HFF-Myc (cell line): ENCODE measurements at places on chromosomes 11 and 22.

GRCh38 chr11:128579798-128580504, 7.4 kb downstream of the ETS1 start:
- no peak for DNase-seq

DNA sequence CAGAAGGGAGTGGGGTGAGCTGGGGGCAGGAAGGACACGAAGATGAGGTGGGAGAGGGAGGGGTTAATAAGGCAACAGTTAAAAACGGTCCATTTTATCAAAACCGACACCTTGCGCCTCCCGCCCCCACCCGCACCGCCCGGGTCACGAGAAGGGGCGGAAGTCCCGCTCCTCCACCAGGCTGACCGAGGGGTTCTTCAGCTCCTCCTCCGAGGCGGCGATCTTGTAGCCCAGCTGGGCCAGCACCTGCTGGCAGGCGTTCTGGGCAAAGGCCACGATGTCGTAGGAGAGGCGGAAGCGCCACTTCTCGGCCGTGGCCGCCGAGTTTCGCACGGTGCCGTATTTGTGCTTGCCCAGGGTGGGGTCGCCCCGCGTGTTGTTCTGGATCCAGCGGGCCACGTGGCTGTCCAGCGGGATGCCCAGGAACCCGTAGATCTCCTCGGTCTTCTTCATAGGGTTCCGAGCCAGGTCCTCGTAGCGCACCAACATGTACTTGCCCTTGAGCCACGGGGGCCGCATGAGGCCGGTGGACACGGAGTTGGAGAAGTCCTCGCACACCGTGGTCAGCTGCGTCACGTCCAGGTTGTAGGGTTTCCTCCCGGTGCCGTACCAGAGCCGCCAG, 15.8 kb downstream of the CHST1 start:
- no peak for DNase-seq

DNA sequence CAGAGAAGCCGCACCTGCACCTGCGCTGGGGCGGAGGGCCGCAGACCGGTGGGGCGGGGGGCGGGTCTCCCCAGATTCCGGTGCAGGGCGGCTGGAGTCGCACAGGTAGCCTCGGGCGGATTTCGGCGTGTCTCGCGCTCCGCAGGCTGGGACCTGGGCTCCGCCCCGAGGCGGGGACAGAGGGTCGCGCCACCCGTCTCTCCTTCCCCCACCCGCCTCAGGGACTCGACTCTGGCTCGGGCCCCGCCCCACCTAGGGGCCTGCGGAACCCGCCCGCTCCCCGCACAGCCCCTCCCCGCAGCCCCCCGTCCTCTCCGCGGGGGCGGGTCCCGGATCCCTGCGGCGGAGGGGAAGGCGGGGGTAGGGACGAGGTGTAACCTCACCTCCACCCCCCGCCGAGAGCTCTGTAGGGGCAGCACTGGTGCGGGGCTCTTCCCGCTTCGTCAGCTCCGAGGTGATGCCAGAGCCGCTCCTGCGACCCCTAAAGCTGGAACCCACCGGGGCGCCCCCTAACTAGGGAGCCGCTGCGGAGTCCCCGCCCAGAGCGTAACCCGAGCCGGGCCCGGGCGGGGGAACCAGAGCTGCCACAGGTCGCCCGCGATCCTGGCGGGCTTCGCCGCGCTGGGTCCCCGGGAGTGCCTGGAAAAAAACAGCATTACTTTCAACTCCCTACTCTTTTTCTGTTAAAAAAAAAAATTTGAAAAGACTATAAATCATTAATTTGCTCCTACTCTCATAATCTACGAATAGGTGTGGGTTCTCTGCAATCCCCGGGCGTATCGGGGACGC, at the start of gene SLC29A2:
Gene SLC29A2, minus strand, starts transcription at position 134 of the 789 bp plus-strand sequence. CDS start 169 bp downstream, outside the sequence.
- DNase-seq = no peak

DNA sequence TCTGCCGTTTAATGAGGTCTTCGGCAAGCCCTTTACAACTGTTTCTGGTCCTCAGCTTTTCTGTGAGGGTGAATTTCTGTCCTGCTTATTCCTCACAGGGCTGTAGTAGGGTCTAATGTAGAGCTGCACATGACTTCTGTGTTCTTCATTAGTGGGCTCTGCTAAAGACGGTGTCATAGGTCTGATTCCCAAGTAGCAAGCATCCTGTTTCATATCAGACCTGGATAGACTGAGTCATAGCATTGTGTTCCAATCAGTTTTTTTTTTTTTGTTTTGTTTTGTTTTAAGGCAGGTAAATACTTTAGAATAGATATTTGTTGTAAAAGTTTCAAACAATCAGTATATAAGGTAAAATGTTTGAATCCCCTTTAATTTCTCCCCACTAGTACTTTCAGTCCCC, 35.4 kb downstream of the BIRC2 start:
- DNase-seq = no peak

DNA sequence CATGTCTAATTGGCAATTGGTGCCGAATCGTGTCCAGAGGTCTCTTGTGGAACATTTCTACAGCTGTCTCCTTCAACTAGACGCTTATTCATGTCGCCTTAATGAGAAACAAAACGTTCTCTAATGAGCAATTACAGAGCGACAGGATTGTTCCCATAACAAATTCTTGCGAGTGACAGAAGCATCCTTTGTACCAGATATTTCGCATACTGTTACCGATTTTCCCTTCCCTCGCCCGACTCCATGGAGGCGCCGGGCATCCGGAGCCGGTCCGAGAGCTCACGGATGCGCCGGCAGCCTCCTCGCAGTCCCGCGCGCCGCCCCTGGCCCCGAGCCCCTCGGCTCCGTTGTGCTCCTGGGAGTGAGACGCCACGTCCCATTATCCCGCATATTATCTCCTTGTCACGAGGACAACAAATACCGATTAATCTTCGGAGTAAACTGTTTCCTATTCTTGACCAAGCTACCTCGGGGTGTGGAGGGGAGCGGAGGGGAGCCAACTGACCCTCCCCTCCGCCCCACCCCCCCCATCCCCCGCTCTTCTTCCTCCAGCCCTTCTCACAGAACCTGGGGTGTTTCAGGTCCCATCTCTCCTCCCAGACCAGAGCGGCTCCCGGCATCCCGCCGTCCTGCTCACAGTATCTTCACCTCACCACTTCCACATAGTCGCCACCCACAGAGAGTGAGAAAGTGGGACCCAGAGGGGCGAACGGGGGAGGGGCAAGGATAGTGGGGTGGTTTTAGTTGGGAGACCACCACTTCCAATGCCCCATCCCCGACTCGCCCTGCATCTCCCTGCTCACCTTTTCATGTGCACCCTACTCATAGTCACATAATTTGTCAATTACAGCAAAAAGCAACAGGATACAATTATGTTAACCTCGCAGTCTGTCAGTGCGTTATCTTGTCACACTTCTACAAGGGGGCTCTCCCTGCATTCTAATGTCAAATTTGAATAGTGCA, 11.4 kb downstream of the PAX6 start:
- no peak for DNase-seq

DNA sequence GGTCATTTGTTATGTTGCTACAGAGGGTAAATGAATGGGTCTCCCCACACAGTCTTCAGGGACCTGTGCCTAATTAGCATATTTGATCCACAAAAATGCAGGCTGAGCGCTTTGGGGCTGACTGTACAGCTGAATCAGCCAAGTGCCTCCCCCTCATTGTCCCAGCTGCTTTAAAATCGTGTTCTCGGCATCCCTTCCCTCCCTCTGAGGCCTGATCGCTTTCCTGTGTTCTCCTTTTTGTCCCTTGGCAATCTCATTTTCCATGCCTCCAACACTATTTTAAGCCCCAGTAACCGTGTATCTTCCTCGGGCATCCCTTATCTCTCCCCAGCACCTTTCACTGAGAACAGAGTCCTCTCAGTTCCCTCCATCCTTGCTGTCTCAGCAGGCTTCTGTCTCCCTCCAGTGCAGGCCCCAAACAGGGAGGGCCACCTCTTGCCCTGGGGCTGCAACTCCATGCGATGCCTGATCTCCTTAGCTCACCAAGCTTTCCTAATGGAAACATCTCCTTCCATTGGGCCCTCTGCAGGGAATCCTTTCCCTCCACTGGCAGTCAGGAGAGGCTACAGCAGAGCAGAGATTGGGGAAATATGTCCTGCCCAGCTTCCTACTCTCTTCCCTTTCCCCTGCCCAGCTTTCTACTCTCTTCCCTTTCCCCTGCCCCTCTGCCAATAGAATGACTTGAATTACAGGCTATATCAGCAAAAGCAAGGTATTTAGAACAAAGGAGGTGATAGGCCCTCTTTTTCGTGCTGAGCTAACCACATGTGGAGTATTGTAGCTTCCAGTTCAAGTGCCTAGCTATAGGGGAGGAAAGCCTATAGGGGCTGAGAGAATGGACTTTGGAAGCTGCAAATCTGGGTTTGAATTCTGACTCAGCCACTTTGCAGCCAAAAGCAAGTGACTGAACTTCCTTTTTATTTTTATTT, 13.8 kb downstream of the UQCR10 start:
- DNase-seq = no peak

GRCh38 chr11:130064596-130064995, 5.1 kb upstream of the APLP2 start:
- DNase-seq = no peak

GRCh38 chr11:105109855-105110687, 29.5 kb downstream of the CARD18 start:
- no peak for DNase-seq

- no peak for DNase-seq
Measured at GRCh38 chr11:111573821-111574249, 28.4 kb upstream of the SIK2 start.

DNA sequence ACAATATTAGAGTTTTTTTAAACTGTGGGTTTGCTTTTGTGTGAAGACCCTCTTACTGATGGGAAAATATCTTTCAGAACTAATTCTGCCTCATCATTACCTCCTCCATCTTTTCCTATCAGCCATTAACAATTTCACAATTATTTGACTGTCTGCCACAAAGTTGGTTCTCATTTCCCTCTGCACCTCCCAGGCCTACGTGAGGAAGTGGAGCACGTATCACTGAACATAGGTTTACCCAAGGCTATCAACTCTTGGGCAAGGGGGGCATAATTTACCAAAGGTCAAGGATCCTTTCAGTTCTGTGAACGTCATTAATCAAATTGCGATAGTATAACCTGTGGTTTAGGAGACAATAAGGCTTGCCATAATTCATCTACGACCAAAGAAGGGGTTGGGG, 60.0 kb downstream of the LIF start:
- DNase-seq = no peak

DNA sequence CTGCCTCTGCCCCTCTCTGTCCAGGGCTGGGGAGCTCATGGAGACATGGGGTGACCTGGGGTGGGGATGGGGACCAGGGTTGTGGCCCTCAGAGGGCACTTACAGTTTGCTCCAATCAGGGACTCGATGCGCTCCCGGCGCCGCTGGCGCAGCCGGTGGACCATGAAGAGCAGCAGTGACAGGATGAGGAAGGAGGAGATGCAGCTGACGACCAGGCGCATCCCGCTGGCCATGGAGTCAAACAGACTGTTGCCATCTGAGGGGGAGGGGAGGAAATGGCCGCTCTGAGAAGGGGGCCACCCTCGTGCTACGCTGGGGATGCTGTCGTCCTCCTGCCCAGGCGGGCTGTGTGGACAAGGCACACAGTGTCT, 80.5 kb downstream of the DGCR2 start:
- DNase-seq = no peak

DNA sequence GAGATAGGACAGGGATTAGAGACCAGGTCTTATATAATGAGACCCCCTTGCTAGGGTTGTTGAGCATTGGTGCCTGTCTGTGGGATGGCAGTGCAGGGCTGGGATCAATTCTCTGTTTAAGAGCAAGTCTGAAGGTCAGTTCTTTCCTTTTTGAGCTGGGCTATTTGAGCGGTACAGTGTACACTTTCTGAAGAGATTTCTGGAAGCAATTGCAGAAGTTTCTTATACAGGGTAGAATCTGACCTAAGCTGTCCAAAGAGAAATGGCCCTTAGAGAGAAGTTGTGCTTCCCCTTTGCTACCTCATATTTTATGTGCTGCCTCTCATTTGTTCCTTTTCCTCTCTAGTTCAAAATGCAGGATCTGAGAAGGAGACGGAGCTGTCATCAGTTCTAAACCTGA, 35.8 kb downstream of the CSTPP1 start:
- DNase-seq = no peak

DNA sequence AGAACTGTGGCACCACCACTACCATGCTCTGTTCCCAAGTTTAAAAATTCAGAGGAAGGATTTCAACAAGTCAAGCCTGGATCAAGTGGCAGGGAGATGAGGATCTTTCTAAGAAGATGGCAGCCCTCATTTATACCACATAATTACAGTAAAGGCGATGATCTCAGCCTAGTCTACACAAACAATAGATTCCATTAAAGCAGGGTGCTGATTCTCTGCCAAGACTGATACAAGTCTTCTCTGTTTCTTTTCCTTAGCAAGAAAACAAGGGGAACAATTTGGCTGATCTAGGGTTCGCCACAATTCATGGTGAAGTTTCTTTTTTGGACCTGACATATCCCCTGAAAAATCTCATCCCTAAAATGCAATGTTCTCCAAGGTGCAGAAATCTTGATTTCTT, 73.9 kb downstream of the PPFIBP2 start:
- no peak for DNase-seq

- no peak for DNase-seq
Measured at GRCh38 chr11:113241636-113242054, 72.7 kb upstream of the TTC12 start.

DNA sequence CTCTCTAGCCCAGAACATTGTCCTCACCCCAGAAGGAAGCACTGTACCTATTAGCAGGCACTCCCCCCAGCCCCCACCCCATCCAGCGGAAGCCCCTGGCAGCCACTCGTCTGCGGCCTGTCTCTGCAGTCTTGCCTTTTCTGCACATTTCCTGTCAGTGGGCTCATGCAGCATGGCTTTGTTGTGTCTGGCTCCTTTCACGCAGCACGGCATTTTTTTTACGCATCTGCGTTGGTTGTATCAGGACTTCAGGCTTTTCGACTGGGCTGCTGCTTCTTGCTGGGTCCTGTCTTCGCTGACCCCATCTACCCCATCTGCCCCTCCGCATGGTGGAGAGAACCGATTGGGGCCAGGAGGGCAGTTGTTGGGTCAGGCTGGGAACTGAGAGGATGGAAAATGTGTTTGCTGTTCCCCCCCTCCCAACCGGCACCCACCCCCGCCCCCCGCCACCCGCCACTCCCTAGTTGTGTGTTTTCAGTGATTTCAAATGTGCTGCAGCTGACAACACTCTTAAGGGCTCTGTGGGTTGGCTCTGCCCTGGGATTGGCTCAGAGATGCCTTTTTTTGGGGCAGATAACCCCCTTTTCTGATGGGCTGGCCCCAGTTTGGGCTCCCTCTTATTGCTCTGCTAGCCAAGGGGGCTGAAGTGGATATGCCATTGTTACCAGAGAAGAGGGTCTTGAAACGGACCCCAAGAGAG, 110.0 kb downstream of the KIAA1671 start:
- DNase-seq = no peak

- DNase-seq = no peak
Measured at GRCh38 chr11:37710031-37710430, 1112.0 kb upstream of the RAG2 start.
